CD8-positive, alpha-beta memory T cell (primary cell): ENCODE measurements at places on chromosomes 2 and 18. TPM values are rescaled to one million over a fixed set of nuclear protein-coding genes. Genes with fewer than 3 reads are reported as not detected.

DNA sequence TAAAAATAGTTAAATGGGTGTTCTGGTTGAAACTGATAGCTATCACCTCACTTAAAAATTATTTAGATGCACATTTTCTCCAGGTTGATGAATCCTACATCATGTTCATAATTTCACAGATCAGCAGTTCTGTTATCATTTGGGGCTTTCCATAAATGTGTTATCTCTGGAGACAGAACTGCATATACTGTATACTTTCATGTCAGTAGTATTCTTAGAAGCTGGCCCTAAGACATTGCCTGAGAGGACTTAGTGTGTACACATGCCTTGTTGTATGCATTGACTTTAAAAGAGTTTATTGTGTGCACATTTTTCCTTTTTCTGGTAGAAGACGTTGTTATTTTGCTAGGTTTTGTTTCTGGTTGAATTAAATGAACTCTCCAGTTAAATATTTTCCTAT is 41.0 kb downstream of the PIK3C3 start:
- DNase-seq: no peak

DNA sequence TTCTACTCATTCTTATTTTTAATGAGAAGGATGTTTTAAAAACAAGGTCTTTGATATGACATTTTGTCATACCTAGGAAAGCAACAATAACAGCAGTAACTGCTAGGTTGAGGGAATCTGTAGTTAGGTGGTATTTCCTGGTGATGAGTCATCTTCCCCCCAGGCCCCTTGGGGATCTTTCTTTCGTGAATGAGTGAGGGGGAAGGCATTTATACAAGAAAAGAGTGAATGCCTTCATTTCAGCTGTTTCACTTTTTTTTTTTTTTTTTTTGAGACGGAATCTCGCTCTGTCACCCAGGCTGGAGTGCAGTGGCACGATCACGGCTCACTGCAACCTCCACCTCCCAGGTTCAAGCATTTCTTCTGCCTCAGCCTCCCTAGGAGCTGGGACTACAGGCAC is 108.6 kb downstream of the MAP4K4 start:
- DNase-seq: no peak

DNA sequence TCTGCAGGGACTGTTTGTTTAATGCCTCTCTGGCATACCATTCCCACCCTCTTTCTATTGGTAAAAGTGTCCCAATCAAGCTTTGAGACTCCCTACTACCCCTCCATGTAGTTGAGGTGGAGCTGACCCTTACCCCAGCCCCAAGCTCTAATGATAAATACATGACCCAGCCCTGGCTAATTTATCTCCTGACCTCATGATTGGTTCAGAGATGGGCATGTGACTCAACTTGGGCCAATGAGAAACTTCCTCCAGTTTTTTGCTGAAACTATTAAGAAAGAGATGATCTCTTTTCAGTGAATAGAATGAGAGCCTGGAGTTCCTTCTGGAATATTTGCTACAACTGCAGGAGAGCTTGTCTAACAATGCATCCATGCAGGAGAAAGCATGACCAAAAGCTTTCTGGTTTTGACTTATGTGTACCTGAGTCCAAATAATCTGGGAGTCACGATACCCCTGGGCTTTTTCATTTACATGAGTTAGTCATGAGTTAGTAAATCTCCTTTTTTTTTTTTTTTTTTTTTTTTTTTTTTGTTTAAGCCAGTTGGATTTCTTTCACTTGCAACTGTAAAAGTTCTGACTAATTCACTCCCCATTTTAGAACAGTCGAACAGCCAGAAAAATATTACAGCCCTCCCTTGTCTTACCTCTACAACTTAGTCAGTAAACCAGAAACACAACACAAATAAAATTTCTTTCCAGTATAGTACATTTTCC is 66.5 kb upstream of the TLK1 start:
- no peak for DNase-seq

DNA sequence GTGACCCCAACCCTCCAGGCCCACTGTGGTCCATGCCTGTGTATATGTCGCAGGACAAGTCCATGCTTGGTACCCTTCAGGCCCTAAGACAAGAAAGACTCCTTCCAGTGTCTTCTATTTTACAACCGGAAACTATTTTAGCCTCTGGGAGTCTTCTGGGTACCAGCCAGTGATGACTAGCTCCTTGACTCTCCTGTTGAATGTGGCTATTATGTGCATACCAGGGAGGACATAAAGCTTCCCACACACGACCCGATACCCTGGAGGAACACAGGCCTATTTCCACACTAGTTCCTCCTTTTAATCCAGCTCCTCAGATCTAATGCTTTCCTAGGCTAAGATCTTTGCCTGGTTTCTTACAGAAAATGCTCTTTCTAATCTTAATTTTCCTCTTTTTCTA is 178.1 kb downstream of the NCKAP5 start:
- no peak for DNase-seq

GRCh38 chr2:160028431-160029269 is 33.8 kb downstream of the PLA2R1 start:
- DNase-seq: no peak

The DUSP2 gene
- total RNA-seq: 237 TPM
